Endodermal cell (in vitro differentiated cells): ENCODE measurements at places on chromosomes 3 and 15. TPM values are rescaled to one million over a fixed set of nuclear protein-coding genes. Genes with fewer than 3 reads are reported as not detected.

GRCh38 chr3:73786321-73786807 is 161.6 kb upstream of the PDZRN3 start:
- H3K4me3 ChIP-seq, result no peak overlapping the region
- no peaks in the 10 kb centered on the region for H3K27me3 ChIP-seq
- H3K4me1 ChIP-seq, result no peaks in the 10 kb centered on the region
- no peaks in the 10 kb centered on the region for H3K36me3 ChIP-seq

DNA sequence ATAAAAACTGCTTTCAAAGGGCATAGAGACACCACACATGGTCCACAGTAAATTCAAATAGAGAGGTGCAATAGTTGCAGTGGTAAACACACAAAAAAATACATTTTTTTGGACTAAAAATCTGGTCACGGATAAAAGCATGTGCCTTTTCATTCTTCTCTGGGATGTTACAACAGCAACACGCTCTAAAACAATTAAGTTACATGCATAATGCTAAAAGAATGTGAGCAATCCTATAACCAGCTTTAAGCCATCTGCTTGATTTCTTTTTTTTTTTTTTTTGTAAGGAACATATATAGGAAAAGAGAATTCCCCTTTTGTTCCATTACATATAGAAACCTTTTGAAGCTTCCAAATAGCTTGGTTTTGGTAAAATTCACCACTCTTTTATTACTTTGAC is 20.0 kb downstream of the WNT5A start:
- H3K27me3 ChIP-seq, result no peaks in the 10 kb centered on the region
- H3K27ac ChIP-seq, result no peak overlapping the region
- H3K4me3 ChIP-seq, result no peak overlapping the region
- no peaks in the 10 kb centered on the region for H3K4me1 ChIP-seq
- no peak for DNase-seq

- H3K27ac ChIP-seq, result no peak overlapping the region
- no peaks in the 10 kb centered on the region for H3K27me3 ChIP-seq
- DNase-seq, result no peak
- no peak overlapping the region for H3K4me3 ChIP-seq
These were observed 403.8 kb upstream of the ARL6 start for GRCh38 chr3:97360804-97361203.

DNA sequence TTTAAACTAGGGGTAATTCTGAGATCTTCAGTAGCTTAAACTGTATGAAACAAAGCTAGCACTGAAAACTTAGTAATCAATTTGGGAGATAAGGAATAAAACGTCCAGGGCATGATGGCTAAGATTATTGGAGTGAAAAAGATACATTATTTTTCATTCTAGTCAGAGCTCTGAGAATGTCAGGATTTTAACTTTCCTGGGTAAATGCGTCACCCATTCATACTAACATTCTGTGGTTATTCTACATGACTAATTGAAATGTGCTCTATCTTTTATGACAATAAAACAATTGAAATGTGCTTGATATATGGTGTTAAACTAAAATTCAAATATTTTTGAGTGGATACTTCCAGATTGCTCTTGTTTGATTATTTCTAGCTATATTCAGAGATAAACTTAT is 626.0 kb downstream of the EDEM1 start:
- H3K36me3 ChIP-seq, result no peaks in the 10 kb centered on the region
- H3K4me1 ChIP-seq, result no peaks in the 10 kb centered on the region

- H3K36me3 ChIP-seq, result no peaks in the 10 kb centered on the region
- no peak for DNase-seq
- no peak overlapping the region for H3K4me3 ChIP-seq
- H3K27me3 ChIP-seq, result peaks cover 25% of the 10 kb centered on the region
- H3K4me1 ChIP-seq, result no peaks in the 10 kb centered on the region
These were observed 225.2 kb upstream of the PRICKLE2 start for GRCh38 chr3:64450396-64450956.

HGD gene
- total RNA-seq, result not detected in 2 replicates

DNA sequence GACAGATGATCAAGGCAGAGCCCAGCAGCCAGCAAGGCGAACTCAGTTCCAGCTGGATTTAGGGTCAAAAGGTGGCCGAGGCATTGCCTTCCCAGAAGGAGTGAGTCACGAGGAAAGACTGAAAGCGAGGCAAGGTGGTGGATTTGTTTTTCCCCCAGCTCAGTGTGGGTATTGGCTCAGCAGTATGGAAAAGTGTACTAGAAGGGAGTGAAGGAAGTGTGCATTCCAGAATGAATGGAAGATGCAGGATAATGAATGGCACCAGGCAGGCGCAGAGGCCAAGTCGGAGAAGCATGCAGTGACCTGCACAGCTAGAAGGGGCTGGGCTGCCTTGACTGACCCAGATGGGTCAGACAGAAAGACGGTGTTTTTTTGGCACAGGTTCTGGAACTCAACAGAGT is 46.3 kb downstream of the FOXP1 start:
- H3K4me3 ChIP-seq, result no peak overlapping the region
- no peaks in the 10 kb centered on the region for H3K4me1 ChIP-seq
- H3K36me3 ChIP-seq, result no peaks in the 10 kb centered on the region
- no peak overlapping the region for H3K27ac ChIP-seq

- H3K4me3 ChIP-seq, result no peak overlapping the region
- H3K27ac ChIP-seq, result no peak overlapping the region
- H3K4me1 ChIP-seq, result no peaks in the 10 kb centered on the region
- H3K36me3 ChIP-seq, result no peaks in the 10 kb centered on the region
These were observed 16.5 kb upstream of the GLCE start for GRCh38 chr15:69143756-69144436.

SENP2 gene
- 32.4 to 44.6 TPM (median 39.8 TPM) in 3 replicates for total RNA-seq

DNA sequence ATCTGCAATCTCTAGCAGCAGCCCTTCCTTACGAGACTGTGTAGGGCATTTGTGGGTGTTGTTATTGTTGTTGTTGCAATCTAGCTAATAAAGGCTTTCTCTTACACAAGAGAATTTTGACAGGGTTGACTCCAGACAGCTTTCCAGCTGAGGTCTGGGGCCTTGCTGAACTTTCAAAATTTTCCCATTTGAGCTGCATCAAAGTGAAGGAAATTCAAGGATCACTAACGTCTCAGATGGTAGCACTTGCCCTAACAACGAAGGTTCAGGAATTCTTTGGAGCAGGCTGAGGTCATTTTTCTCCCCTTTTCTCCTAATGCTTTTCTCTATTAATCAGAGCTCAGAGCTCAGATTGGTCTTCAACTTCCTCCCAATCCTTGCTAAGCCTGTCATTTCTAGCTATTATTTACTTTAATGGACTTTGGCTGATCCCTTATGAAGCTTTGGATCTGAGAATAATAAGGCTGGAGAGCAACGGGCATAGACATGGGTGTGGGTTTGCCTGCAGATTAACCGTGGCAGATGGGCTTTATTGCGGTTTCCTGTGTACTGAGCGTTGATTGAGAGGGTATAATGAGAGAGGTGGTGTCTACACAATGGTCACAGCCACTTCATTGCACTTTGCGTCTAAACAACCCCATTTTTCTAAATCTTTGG is 614.0 kb upstream of the AGTR1 start:
- H3K4me3 ChIP-seq, result no peak overlapping the region
- H3K27ac ChIP-seq, result peak overlapping the region; percentile 93
- H3K36me3 ChIP-seq, result no peaks in the 10 kb centered on the region
- H3K4me1 ChIP-seq, result peaks cover 7% of the 10 kb centered on the region

- H3K36me3 ChIP-seq, result no peaks in the 10 kb centered on the region
- peak overlapping the region; percentile 10 for H3K27ac ChIP-seq
- peak; percentile 88 for DNase-seq
- no peaks in the 10 kb centered on the region for H3K27me3 ChIP-seq
These were observed 940 bp upstream of the ACY1 start for GRCh38 chr3:51982352-51982837.

- DNase-seq, result no peak
- H3K36me3 ChIP-seq, result no peaks in the 10 kb centered on the region
- H3K4me3 ChIP-seq, result no peak overlapping the region
- H3K27ac ChIP-seq, result no peak overlapping the region
- H3K27me3 ChIP-seq, result no peaks in the 10 kb centered on the region
These were observed 39.0 kb downstream of the IL5RA start for GRCh38 chr3:3071136-3071535.

- H3K27ac ChIP-seq, result no peak overlapping the region
- H3K36me3 ChIP-seq, result peaks cover 16% of the 10 kb centered on the region
- no peaks in the 10 kb centered on the region for H3K4me1 ChIP-seq
- H3K4me3 ChIP-seq, result no peak overlapping the region
- no peak for DNase-seq
These were observed 44.9 kb downstream of the NMD3 start for GRCh38 chr3:161265916-161266571.

DNA sequence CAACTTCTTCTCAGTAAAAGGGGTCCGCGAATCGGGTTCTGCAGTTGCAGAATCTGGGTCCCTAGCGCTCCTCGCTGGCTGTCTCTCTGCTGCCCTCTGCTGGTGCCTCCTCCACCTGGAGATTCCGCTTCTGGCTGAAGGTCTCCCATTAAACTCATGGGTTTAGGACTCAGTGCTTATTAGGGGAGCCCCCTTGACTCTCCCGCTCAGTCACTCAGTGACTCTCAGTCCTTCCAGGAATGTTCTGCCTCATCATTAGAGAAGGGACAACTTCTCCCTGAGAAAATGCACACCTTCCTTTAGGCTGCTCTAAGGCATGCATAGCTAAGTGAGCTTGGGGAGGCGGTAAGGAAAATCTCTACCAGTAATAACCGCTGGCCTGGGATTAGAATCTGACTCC is 7.1 kb downstream of the CPN2 start:
- H3K36me3 ChIP-seq, result no peaks in the 10 kb centered on the region
- no peak overlapping the region for H3K4me3 ChIP-seq
- H3K27ac ChIP-seq, result no peak overlapping the region
- peak; percentile 96 for DNase-seq
- peaks cover 18% of the 10 kb centered on the region for H3K27me3 ChIP-seq

SLC25A26 gene
- total RNA-seq, result 18.4 and 20.7 TPM in 2 replicates

DNA sequence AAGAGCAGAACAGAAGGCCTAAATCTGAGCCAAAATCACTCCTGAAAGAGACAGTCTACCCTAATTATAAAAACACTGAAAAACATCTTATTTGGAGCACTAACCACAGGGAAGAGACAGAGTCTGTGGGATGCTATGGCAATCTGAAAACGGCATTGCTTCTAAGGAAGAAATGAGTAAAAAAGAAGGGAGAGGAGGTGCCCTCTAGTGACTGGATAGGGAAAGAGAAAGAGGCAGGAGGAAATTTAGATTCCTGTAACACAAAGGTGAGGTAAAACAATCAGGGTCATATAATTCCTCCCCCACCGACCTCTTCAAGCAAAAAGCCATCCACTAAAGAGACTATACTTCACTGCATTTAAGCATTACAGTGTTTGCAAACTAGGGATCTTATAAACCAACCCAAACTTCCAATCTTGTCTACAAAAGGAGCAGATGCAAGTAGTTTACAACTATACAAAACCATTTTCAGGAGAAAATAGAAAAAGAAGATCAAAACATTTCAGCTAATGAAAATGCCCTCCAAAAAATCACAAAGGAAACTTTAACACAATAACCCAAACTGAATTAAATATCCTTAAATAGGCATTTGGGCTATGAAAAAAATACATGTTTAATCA is 32.6 kb downstream of the HACD2 start:
- DNase-seq, result no peak
- H3K27ac ChIP-seq, result no peak overlapping the region
- no peak overlapping the region for H3K4me3 ChIP-seq

GOLGA6L7 gene
- total RNA-seq, result 0.15 TPM in 1 of 2 replicates, not detected in the other

DNA sequence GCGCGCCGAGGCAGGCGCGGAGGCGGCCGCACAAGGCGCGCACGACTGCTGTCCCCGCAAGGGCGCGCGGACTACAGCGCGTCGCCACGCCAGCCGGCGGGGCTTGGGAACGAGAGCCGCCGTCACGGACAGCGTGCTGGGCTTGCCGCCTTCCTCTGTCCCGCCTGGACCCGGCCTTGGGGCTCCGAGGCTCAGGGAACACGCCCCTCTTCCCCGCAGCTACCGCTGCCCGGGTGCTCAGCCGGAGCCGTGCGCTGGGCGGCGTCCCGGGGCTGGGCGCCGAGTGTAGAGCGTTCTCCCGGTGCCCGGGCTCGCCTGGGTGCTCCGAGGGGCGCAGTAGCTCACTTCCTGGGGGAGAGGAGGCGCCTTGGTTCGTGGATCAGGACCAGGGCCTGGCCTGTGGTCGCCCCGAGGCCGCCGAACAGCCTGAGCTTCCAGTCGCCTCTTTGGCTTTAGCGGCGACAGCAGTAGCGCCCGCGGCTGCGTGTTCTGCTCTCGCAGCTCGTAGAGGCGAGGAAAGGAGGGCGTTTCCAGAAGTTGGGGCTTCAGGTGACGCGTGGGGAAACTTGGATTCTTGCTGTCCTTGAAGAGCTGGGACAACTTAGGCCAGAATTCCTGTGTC is 226.7 kb upstream of the C2CD4B start:
- H3K4me1 ChIP-seq, result peaks cover 5% of the 10 kb centered on the region
- no peaks in the 10 kb centered on the region for H3K27me3 ChIP-seq
- H3K4me3 ChIP-seq, result peak overlapping the region; percentile 98
- peak; percentile 82 for DNase-seq

DPPA4 gene
- 117 to 154 TPM (median 132 TPM) in 3 replicates for total RNA-seq

GRCh38 chr3:70532806-70533205 is 220.4 kb upstream of the MDFIC2 start:
- no peak for DNase-seq
- H3K4me3 ChIP-seq, result no peak overlapping the region
- no peak overlapping the region for H3K27ac ChIP-seq
- H3K4me1 ChIP-seq, result no peaks in the 10 kb centered on the region
- H3K36me3 ChIP-seq, result no peaks in the 10 kb centered on the region

PLA2G4E gene
- total RNA-seq, result not detected in 2 replicates

DNA sequence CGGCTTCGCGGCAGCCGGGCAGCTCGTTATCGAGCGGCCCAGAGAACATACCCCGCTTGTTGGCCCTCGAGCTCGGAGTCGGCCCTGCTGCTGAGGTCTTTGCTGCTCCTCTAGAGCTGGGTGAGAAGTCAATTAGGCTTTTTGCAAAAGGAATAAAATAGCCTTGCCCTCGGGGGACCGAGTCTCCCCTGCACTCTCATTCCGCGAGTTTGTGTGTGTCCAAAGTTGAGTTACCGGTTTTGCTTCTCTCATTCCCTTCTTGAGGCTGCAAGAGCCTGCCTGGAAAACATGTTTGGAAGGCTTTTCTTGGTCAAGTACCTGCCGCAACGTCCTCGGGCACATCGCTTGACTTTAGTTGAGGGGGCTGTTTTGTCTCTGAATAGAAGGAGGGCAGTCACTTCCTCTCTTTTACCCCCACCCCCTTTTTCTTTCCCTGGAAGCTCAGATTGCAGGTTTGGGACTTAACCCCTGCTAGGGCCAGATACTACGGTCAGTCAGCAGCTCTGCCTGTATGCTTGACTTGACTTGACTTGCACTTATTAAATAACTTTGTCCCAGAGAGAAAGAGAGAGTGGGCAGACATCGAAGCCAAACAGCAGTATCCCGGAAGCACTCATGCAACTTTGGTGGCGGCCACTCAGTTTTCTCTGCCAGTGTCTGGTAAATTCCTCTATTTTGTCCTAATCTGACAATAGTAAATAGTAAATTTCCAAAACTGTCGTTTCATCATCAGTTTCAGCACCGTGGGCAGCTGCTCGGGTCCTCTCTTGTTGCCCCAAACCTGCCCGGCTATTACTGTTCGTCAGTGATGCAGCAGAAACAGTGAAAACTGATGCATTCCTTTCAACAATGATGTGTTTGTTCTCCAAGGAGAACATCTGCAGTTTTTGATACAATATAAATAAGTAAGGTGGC is 609 bp downstream of the RNF13 start:
- H3K27me3 ChIP-seq, result no peaks in the 10 kb centered on the region
- H3K4me1 ChIP-seq, result no peaks in the 10 kb centered on the region
- H3K36me3 ChIP-seq, result no peaks in the 10 kb centered on the region
- H3K27ac ChIP-seq, result peak overlapping the region; percentile 54
- DNase-seq, result peak; percentile 71

LCTL gene
- 0.51 to 1.2 TPM (median 0.70 TPM) in 3 replicates for total RNA-seq
